ENCODE measurements at places on chromosomes 1 and 21.
A peak's percentile ranks its signal among the peaks of the same experiment; 100 is the strongest.

DNA sequence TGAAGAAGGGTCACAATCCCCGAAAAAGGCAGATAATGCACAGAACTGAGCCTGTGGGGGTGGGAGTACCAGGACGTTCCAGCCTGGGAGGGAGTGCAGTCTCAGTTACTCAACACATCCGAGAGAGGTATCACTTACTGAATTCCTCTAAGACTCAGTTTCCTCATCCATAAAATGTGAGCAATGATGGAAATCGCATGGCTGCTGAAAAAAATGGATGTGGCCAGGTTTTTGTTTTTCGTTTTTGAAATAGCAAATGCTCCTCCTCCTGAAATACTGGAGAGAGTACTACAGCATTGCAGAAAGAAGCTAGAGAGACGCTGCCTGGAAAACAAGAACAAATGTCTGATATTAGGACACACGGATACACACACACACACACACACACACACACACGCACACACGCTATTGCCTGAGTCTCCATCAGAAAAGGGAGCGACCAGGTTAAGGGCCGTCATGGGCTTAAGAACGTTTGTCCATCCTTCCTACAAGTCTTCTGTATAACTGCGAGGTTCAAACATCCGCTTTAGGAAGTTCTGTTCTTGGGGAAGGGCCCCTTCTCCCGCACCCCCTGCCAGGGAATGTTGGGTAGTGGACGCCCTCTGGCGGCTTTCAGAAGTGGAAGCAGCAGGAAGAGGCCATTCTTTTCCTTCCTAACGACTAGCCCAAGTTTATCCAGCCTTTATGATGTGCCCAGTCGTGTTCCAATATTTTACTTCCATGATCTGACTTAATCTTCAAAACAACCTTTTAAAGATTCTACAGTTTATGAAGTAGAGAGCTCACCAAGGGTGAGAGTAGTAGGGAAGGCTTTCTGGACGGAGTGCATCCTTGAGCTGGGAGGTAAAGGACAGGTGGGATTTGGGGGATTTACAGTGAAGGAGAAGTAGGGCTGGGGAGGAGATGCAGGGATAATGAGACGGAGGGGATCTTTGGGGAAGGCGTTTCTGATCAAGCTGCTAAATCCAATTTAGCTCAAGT is 699 bp upstream of the NES start:
- peak; percentile 77 for DNase-seq

- no peak for DNase-seq
Measured at GRCh38 chr1:183039330-183039729, 16.1 kb downstream of the LAMC1 start.

DNA sequence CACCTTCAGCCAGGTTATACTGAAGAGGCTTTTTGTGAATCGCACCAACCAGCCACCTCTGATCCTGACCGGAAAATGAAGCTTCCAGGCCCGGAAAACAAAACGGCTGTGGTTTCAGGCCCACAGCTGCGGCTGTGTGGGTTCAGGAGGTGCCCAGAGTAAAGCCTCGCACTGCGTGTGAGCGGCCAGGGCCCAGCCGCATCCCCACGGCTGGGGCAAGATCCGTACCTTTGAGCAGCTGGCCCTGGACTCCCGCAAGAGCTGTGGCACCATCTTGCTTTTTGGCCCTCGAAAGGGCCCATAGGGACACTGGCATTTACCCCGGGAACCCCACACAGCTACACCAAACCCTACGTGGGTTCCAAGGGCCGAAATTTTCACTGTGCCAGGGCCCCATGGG is 63.0 kb downstream of the GLUL start:
- no peak for DNase-seq

DNA sequence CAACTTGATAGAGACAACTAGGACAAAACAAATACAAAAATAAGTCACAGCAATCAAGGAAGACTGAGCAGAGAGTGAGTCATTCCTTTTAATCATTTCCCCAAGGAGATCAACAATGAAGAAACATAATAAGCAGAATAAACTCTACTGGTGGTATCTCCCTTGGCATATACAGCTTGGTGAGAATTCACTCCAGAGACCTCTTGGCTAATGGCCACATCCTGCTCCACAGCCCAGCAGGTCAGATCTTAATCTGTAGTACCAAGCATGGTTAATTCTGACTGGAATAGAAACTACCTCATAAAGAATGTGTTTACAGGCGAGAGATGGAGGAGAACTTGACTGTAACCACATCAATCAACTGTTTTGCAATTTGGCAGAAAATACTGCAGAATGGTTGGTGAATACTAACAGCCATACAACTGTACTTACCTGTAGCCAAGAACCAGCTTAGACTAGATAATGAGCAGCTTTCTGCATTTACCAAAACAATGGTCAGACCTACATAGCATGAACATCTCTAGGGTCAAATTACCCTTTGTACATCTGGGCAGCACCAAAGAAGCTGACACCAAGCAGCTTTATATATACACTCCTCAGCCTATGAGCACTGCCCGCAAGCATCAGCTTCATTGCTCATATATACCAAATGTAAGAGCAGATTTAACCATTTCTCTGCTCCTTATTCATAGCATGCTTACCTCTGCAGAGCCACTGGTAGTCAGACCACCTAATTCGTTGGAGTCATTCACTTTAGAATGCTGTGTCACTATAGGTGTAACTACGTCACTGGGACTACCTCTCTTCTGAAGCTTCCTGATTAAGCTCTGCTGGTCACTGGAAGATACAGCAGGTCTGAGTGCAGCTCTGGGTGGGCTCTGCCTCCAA is 51.0 kb downstream of the KIAA0319L start:
- no peak for DNase-seq

- DNase-seq = no peak
Measured at GRCh38 chr21:42654179-42654912, 925 bp downstream of the PDE9A start.

GRCh38 chr21:44953628-44954021 is 13.8 kb downstream of the SLX9 start:
- DNase-seq = no peak

- no peak for DNase-seq
Measured at GRCh38 chr1:225509770-225510169, 81.9 kb upstream of the LBR start.

GRCh38 chr1:235892734-235893413 is 26.2 kb upstream of the LYST start:
- no peak for DNase-seq

Measured in right atrium auricular region (tissue), 2 donors.